Forelimb muscle (tissue), 1 donor: ENCODE measurements at places on chromosomes 3 and 15. TPM values are rescaled to one million over a fixed set of nuclear protein-coding genes. Genes with fewer than 3 reads are reported as not detected.

PLCD1 gene
- 10.8 TPM for polyA plus RNA-seq

BFSP2 gene
- not detected for polyA plus RNA-seq

CPEB1 gene
- 0.87 TPM for polyA plus RNA-seq

GPR149 gene
- polyA plus RNA-seq: 0.10 TPM
